ENCODE measurements at places on chromosomes 6 and 20.

DNA sequence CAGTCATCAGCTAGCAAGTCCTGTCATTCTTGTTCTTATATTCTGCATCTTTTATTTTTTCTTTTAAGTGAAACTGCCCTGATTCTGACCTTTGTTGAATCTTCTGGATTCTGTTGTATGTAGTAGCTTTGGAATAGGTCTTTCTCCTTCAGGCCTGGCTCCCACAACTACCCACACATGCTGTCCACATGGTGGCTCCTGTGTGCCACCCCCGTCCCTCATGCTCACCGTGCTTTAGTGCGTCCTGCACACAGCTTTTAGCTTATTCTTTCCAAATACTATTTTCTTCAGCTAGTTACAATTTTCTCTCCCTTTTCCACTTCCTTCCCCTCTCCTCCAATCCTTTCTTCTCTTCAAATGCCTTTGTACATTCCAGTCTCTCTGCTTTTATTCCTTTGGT lies 61.8 kb downstream of the CTNNBL1 start:
- H3K27ac ChIP-seq: no peak overlapping the region
- no peaks in the 10 kb centered on the region for H3K27me3 ChIP-seq
- peaks cover 1% of the 10 kb centered on the region for H3K4me1 ChIP-seq

DNA sequence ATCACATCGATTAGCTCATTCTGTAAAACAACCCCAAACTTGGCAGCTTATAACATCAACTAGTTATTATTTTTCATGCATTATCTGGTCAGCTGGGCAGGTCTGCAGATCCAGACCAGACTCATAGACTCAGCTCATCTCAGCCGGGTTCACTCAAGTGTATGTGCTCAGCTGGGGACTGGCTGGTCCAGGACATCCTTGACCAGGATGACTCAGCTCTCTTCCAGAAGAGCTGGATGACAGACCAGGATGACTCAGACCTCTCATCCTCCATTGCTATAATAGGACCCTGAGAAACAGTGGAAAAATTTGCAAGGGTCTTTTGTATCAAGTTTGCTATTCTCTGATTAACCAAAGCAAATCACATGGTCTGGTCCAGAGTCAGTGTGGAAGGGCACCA lies 312.5 kb upstream of the PLCB4 start:
- no peaks in the 10 kb centered on the region for H3K27me3 ChIP-seq
- no peak overlapping the region for H3K27ac ChIP-seq
- no peaks in the 10 kb centered on the region for H3K4me1 ChIP-seq

DNA sequence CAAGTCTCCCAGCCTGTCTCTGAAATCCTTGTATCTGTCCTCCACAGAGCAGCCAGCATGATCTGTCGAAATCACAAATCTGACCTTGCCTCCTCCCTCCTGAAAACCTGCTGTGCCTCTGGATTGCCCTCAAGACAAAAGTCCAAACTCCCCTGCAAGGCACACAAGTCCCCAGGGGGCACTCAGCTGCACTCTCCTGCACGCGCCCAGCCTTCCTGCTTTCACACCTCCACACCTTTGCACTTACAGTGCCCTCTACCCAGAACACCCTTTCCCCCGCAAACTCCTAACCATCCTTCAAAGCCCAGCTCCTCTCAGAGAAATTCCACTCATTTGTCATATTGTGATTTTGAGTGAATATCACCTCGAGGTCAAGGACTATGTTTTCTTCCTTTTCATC lies 83.4 kb upstream of the TOP1 start:
- no peaks in the 10 kb centered on the region for H3K4me1 ChIP-seq
- H3K27ac ChIP-seq: no peak overlapping the region

- peaks cover 4% of the 10 kb centered on the region for H3K27me3 ChIP-seq
- no peak overlapping the region for H3K4me3 ChIP-seq
- DNase-seq: no peak
Measured at GRCh38 chr6:43331891-43332290, 23.3 kb upstream of the CRIP3 start.

Data from T-helper 2 cell treated with Interferon-gamma antibody and Interleukin-4, amounts not matched to agents 5 μg/mL and 100 μg/mL, for 36 hours (primary cell).